NCI-H774 (cell line): ENCODE measurements at places on chromosomes 12 and 14.

DNA sequence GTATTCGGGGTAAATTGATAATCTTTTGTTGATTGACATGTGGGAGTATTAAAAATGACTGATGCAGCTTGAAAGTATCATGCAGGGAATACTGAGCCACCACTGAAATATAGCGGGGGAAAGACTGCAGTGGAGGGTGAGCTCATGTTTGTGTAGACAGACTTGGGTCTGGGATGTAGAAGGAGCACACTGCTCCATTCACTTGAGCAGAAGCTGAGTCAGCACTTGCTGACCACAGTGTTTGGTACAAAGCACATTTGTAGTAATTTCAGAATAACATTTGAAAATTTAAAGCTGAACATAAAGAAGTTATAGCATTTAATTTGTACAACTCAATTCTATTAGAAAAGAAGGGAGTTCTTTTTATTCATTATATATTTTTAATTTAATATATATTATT is 304.3 kb upstream of the PRICKLE1 start:
- no peak for DNase-seq

GRCh38 chr12:16563504-16563903 is 42.5 kb downstream of the LMO3 start:
- no peak for DNase-seq

GRCh38 chr12:65535946-65536345 is 257.5 kb downstream of the MSRB3 start:
- DNase-seq = no peak

GRCh38 chr14:61186341-61187195 is 94.6 kb downstream of the TMEM30B start:
- DNase-seq = no peak

- DNase-seq = no peak
Measured at GRCh38 chr14:25032092-25032784, 17.7 kb downstream of the STXBP6 start.

DNA sequence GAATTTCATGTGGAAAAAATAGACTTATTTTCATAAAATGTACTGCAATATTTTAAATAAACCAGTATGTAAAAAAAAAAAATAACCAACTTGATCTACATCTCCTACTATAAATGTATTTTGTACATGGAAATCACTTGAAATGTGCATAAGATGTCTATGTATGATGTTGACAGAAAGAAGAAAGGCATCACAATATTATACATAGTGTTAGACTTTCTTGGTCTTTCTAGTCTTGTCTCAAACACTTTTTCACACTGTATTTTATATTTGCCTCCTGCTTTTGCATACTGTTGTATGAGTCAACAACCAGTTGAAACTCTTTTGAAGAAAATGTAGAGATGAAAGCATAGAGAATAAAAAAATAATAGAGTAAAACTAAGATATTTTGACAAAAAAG is 352.4 kb upstream of the MGAT4C start:
- no peak for DNase-seq

- DNase-seq = no peak
Measured at GRCh38 chr12:14310866-14311265, 54.6 kb upstream of the ATF7IP start.

DNA sequence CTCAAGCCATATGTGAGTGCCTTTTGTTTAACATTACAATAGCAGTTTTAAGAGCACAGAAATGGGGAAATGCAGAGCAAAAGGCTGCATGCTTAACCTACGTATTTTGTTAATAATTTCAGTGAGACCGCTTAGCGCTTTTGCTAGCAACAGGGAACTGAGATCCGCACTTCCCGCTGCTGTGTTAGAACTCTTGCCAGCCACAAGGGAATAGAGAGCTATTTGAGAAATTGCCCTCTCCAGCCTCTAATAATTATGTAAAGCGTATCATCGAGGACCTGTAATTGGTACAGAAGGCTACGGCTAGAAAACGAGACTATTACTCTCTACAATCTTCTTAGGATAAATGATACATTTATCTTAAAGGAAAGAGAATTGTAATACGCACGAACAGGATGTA is 205.2 kb upstream of the GRIP1 start:
- DNase-seq = no peak

DNA sequence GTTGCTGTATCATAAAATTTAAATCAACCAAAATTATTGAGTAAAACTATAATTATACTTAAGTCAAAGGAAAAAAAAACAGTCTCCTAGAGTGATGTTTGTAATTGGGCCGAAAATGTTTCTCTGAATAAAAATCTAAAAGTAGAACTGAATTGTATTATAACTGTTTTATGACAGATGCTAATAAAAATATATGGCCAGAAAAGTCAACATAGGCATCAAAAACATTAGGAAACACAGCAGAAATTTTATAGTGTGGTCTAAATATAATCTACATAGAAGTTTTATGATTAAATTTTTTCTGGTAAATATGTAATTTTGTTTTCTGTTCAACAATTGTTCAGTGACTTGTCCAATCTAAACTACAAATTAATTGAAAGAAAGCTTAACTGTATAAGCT is 277.8 kb downstream of the ALX1 start:
- DNase-seq = no peak

- DNase-seq = no peak
Measured at GRCh38 chr12:49195736-49196135, 6.9 kb upstream of the TUBA1A start.

DNA sequence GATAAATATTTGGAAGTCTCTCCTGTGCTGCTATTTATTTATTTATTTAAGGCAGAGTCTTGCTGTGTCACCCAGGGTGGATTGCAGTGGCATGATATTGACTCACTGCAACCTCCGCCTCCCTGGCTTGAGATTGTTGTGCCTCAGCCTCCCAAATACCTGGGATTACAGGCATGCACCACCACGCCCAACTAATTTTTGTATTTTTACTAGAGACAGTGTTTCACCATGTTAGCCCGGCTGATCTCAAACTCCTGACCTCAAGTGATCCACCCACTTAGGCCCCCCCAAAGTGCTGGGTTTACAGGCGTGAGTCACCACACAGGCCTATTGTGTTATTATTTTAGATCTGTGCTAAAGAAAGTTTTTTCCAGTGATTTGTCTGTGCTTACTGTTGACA is 225.2 kb downstream of the CCER1 start:
- no peak for DNase-seq

- DNase-seq = no peak
Measured at GRCh38 chr12:104604995-104605675, 148.4 kb downstream of the CHST11 start.

DNA sequence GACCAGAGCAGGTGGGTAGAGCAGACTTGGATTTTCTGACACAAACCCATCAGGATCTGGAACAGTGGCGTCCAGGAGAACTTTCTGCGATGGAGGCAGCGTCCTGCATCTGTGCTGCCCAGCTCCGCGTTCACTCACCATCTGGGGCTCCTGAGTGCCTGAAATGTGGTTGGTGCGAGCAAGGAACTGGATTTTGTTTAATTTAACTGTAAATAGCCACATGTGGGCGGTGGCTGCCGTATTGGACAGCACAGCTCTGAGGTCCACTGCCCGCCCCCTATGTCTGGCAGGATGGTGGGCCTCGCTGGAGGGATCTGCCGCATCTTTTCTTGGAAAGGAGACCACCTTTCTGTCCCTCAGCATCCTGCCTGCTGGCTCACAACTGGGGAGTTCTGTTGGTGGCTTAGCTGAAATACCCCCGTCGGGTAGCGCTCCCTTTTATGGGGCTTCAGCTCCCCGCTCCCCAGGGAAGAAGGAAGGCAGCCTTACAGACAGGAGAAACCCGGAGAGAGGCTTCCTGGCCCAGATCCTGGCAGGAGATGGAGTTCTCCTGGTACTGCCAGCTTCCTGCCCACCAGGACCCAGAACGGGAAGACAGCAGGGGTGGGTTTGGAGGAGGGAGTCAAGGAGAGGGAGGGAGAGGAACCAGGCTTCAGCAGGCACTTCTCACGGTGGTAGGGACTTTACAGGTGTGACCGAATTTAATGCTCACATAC is 184.9 kb upstream of the PRMT8 start:
- DNase-seq = no peak

GRCh38 chr12:90826036-90826435 is 128.9 kb downstream of the CCER1 start:
- no peak for DNase-seq

- no peak for DNase-seq
Measured at GRCh38 chr14:76917158-76917596, 91.0 kb downstream of the LRRC74A start.

DNA sequence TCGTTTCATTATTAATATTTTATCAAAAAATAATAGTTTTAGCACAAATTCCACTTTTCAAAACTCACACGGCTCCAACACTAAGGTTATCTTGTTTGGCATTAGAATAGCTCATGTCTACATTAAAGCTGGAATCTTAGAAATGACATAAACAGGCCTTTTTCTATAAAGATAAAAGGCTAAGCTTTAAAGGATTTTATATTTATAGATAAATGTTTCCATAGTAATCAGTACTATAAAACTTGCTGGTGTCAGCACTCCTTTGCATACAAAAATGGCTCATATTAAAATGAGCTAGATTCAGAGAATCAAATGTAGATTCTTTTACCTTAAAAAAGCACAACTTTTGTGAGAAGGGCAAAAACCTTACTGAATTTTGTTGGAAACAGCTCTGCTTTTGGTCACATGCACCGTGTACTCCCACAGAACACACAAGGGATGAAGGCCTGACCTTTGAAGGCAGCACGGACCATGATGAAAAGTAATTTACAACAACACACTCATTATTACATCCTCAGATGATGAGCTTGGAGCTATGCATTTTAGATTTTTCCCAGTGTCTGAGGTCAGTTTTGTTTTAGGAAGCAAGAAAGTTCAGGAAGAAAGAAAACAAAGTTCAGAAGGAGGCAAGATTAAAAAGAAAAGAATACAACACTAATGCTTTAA is 202.8 kb downstream of the BCAT1 start:
- no peak for DNase-seq

- DNase-seq = no peak
Measured at GRCh38 chr12:103966736-103967135, 1.1 kb downstream of the TDG start.

GRCh38 chr12:77049767-77050353 is 15.5 kb downstream of the E2F7 start:
- DNase-seq = peak; percentile 74

- DNase-seq = no peak
Measured at GRCh38 chr14:96622926-96623325, 120.7 kb downstream of the PAPOLA start.

GRCh38 chr12:3441435-3441834 is 49.6 kb upstream of the PRMT8 start:
- DNase-seq = no peak

DNA sequence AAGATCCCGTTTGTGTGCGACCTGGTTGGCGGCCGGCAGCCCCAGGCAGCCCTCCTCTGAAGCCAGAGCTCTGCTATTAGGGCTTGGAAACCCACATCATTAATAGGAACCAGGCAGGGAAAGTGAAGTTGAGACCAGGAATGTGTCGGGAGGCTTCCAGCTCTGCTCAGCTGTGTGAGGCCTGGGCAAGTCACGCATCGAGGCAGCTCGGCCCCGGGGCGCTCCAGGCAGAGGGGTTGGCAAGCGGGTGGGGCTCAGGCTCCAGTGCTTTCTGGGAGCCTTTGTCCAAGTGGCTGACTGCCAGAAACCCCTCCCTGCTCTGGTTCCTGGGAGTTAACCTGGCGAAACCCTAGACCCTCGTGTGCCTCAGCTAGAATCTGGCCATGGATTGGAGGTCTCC is 1151.7 kb downstream of the VRK1 start:
- no peak for DNase-seq

GRCh38 chr14:67371247-67372148 is 11.4 kb downstream of the EIF2S1 start:
- no peak for DNase-seq

DNA sequence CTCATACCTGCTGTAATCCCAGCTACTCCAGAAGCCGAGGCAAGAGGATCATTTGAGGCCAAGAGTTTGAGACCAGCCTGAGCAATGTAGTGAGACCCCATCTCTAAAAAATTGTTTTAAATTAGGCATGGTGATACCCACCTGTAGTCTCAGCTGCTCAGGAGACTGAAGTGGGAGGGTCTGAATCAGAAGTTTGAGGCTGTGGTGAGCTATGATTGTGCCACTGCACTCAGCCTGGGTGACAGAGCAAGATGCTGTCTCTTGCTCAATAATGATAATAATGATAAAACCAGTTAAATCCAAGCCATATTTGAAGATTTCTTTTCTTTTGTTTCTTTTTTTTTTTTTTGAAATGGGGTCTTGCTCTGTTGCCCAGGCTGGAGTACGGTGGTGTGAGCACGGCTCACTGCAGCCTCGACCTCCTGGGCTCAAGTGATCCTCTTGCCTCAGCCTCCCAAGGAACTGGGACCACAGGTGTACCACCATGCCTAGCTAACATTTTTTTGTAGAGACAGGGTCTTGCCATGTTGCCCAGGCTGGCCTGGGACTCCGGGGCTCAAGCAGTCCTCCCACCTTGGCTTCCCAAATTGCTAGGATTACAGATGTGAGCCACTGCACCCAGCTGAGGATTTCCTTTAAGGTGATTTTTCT is 12.8 kb downstream of the PSMA6 start:
- DNase-seq = no peak
